ENCODE measurements at places on chromosomes 7 and 10.

- DNase-seq: no peak
These were observed 5.1 kb upstream of the CYP26A1 start for GRCh38 chr10:93068411-93069244.

GRCh38 chr10:115706026-115706425 lies 567.0 kb downstream of the GFRA1 start:
- DNase-seq: no peak

GRCh38 chr7:27189997-27190748 lies 5.1 kb upstream of the HOXA11 start:
- DNase-seq: no peak

- DNase-seq: no peak
These were observed 89.9 kb upstream of the LSM8 start for GRCh38 chr7:118094044-118094443.

DNA sequence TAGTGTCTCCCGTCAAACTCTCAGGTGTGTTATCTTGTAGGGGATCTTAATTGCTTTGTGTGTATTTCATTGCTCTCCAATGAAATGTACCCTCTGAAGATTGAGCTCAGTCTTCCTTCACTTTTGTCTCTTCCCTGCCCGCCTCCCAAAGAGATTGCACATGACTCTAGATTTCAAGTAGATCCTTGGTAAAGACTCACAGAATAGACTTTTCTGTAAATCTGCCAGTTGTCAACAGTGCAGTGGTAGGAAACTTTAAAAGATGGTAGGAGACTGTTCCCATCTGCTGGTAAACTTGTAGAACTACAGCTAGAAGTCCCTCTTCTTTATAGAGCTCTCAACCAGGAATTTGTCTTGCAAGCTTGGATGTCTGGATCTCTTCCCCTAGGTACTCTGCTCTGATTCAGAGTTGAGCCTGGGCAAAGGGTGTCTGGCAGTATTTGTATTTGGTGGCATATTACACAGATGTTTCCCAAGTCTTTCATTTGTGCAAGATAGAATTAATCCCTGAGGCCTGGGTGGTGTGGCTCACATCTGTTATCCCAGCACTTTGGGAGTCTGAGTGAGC lies 9.6 kb downstream of the CCL26 start:
- no peak for DNase-seq

GRCh38 chr10:110822712-110823311 lies 48.9 kb upstream of the PDCD4 start:
- DNase-seq: no peak

- DNase-seq: peak; percentile 73
These were observed 517 bp downstream of the ITGB1 start for GRCh38 chr10:32957341-32958084.

DNA sequence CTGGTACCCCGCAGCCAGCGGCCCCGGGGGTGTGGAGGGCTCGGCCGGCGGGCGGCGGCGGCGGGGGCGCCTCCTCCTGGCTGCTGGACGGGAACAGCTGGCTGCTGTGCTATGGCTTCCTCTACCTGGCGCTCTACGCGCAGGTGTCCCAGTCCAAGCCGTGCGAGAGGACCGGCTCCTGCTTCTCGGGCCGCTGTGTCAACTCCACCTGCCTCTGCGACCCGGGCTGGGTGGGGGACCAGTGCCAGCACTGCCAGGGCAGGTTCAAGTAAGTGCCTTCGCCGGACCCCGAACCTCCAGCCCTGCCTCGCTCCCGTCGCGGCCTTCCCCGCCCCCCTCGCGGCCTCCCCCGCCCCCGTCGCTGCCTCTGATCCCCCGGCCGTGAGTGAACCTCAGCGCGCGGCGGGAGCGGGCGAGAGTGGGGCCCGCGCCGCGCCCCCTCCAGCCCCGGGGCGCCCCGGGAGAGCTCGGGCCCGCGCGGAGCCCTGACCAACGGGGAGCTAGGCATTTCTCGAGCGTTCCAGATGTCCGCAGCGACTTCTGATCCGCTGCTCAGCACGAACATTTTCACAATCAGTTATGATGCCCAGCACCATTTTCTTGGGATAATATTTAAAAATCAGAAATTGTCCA lies 727 bp downstream of the ATRNL1 start:
- peak; percentile 36 for DNase-seq

DNA sequence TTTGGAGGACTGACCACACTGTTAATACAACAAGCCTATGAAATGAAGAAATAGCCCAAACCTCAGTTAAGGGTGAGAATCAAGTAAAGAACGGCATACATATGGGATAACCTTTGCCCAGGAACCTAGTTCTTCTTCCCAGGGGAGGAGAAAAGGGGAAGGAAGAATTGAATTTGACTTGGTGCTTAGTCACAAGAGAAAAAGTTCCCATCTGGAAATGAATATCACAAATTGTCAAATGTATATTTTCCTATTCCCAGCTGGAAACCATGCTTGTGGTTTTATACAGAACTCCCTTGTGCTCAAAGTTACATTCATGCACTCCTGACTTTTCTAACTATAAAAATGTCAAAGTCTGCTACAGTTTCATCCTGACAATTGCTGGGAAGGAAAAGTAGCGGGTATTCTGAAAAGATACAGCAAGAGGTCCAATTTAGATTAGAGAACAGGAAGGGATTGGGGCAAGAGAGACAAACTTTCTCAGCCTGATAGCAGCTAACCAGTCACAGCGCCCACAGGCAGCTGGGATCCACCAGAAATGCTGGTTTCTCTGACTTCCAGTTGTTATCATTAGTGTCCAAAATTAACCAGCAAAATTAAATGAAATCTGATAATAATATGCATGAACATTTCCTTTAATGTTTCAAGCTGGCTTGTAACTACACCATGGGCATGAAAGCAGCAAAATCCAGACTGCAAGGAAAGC lies 18.6 kb upstream of the GSAP start:
- DNase-seq: no peak

- no peak for DNase-seq
These were observed 99.7 kb downstream of the PAXIP1 start for GRCh38 chr7:154903083-154903731.

DNA sequence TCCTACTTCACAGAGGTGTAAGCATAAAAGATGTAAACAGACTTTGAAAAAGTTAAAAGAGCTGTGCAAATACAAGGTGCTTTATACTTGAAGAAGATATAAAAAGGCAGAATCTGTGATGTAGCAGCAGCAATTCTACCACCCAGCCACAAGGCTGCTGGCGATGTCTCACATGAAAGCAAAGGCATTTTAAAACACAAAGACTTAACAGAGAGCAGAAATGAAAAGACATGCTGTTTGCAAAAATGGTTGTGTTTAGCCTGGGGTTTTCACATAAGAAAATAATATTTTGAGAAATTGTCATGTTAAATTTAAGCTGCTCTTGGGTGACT lies 85.5 kb upstream of the ZNF800 start:
- DNase-seq: no peak

DNA sequence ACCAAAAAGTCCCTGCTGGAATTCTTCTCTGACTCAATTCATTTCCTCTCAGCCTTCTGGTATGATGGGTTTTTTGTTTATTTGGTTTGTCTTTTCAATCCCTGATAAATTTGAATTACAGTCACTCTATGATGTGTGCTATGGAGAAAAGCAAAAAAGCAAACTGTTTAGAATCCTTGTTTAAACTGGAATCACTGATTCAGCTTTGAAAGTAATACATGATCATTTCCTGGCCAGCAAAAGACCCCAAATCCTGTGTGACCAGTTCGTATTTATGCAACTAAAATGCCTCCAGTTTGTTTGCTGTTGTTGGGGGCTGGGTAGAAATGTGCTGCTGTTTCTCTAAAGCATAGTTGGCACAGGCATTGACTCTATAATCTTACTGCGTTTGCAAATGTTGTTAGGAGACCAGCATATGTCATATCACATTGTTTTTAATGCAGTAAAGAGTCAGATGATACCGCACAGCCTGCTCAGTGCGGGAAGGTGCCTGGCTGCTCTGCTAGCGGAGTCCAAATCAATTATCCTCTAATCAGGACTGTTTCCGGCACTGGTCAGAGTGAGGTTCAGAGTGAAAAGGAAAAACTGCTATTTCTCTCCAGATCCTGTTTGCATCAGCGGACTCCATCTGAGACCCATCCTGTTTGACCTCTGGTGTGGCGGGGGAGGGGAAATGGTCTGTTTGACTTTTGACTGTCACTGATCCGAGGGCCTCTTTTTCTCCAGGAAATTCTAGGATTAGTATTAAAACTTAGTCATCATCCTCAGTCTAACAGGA lies 40.6 kb upstream of the ADD3 start:
- no peak for DNase-seq

GRCh38 chr7:107023522-107024151 lies 20.9 kb upstream of the PRKAR2B start:
- no peak for DNase-seq

GRCh38 chr10:851901-852300 lies 79.6 kb downstream of the LARP4B start:
- DNase-seq: no peak

DNA sequence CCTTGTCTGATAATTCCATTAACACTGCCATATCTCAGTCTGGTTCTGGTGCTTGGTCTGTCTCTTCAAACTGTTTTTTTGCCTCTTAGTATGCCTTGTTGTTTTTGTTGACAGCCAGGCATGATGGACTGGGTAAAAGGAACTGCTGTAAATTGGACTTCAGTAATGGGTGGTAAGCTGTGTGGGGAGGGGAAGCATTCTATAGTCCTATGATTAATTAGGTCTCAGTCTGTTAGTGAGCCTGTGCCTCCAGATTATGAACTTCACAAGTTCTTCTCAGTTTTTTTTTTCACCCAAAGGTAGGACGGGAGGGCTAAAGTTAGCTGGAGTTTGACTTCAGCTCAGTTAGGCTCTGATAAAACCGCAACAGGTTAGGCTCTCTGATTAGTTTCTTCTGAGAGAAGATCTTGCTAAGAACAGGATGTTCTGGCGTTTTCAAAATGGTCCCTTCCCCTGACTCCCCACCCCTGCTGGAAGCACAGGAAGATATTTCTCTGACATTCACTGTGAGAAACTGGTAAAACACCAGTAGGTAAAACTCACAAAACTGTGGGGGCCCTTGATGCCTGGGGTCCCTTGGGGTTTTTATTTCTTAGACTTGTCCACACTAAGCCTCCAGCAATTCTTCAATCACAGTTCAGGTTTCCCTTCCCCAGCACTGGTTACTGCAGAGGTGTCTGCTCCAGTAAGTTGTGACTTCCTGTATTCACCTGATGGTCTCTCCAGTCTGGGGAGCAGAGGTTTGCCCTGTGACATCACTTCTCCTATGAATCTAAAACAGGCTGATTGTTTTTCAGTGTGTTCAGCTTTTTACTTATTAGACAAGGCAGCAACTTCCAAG lies 43.3 kb upstream of the CCDC71L start:
- no peak for DNase-seq

DNA sequence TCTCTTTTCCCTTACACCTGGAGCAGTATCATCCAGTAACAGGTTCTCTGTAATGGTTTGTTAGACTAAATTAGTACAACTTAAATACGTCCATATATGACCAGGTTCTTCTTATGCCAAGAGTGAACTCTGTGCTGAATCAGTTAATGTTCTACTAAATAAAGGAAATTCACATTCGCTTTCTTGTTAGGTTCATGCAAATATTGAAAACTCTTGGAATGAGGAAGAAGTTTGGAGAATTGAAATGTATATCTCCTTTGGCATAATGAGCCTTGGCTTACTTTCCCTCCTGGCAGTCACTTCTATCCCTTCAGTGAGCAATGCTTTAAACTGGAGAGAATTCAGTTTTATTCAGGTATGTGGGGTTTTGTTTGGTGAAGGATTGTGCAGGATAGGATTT lies 15.3 kb upstream of the CFAP69 start:
- DNase-seq: no peak

- no peak for DNase-seq
These were observed 69.1 kb upstream of the FOXP2 start for GRCh38 chr7:114345494-114345893.

- DNase-seq: no peak
These were observed 213.1 kb downstream of the PCDH15 start for GRCh38 chr10:54587971-54588370.

DNA sequence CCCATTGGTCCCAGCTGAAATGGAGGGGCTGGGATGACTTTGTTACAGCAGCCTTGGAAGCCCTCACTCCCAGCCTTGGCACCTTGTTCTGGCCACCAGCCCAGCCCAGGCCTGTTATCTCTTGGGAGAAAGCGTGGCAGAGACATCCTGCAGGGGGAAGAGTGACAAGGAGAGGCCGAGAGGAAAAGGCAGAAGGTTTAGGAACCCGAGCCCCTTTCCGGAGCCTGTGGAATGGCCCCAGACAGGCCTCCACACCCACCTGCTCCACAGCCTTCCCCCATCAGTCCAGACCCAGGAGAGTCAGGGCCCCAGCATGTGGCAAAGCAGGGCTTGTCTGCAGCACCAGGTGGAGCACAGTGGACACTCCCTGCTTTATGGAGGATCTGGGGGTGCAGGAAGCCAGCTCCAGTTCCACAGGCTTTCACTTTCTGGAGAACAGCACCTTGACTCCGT lies 24.1 kb upstream of the TRIM8 start:
- DNase-seq: no peak

- DNase-seq: no peak
These were observed 294.7 kb downstream of the C7orf25 start for GRCh38 chr7:42617071-42617765.

DNA sequence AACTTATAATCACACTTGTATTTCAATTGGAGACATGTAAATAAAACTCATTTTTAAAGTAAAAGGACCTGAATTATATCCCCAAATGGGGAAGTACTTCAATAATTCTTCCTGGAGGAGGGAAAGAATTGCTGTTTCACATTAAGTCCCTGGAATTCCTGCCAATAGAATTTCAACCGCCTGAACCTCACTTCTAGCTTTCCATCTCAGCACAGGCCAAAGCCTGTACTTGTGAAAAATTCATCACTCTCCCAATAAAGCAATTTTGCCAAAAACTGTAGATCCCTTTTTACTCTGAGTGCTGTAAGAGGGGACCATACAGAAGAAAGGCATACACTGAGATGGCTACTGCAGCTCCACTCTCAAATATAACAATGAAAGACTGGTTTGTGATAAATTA lies 54.8 kb downstream of the CADPS2 start:
- DNase-seq: no peak

- no peak for DNase-seq
These were observed 36.3 kb downstream of the FOXL3 start for GRCh38 chr7:326273-326672.
